ENCODE measurements at places on chromosomes 6 and 20.

DNA sequence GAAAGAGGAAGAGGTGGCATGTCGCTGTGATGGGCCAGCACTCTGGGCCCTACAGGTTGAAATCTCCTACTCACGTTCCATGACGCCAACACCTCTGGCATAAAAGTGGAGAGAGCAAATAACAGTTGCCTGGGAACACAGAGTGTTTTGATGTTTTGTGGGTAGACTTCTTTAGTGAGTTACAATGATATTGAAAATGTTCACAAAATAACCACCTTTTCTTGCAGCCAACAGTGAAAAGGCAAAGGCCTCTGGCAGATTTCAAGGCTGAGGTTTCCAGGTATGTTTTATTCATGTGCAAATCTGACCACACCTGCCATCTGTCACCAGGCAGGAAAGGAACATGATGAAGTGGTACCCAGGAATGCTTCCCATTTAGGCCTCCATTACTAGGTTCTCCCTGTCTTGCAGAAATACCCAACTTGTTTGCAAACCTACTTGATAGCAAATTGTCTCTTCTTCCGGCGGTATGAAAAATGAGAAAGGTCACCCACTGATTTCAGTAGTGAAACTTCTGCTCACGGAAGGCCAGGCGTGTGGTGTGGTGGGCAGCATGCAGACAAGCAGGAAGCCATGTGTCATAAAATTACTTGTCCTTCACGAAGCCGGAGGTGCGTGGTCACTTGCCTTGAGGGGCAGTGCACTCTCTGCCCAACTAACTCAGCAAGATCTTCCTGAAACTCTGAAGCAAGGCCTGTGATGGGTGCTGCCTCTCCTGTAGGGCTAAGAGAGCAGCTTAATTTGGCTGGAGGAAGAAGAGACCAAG, 299.1 kb upstream of the PRDM1 start:
- no peak for DNase-seq

DNA sequence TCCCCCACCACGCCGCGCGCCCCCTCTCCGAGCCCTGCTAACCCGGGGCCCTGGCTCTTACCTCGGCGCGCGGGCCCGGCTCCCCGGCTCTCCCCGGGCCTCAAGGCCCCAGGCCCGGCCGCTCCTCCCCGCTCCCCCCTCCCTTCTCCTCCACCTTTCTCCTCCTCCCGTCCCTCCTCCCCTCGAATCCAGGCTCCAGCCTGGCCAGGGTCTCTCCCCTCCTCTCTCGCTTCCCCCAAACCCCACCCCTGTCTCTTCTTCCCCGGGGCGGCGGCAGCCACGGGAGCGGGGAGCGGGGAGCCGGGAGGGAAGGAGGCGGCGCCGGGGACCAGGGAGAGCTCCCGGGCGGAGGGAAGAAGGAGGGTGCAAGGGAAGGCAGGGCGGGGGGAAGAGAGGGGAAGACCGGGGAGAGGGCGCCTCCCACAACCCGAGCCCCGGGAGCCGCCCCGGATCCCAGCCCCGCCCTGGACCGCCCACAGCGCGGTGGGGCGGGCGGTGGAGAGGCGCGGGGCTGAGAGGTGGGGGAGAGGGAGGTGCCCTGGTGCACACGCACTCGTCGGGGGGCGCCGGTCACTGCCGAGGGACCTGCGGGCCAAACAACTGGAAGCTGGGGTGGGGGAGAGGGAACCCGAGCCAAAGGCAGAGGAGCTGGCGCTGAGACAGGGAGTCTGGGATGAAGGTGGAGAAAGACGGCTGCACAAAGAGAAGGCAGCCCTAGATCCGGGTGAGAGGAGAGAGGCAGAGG, at the start of gene GABBR1:
Gene GABBR1 (minus strand): TSS at position 395 of the 745 bp plus-strand sequence. CDS start 798 bp downstream, outside the sequence.
- peak; percentile 14 for DNase-seq

DNA sequence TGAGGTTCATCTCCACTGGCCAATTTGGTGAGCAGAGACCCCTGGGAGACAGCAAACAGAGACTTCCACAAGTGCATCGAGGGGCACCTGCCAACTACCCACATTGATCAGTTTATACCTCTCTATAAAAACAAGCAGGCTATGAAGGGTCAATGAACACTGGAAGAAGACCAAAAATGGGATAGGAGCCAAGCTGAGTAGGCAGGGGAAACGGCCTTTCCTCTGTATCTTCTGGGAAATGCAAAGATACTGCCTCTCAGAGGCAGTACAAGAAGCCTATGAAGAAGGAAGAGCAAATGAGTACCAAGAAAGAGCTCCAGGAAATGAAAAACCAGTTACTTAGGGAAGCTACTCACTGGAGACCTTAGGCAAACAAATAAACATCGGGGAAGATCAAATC, 247.7 kb downstream of the GMDS start:
- DNase-seq: no peak

DNA sequence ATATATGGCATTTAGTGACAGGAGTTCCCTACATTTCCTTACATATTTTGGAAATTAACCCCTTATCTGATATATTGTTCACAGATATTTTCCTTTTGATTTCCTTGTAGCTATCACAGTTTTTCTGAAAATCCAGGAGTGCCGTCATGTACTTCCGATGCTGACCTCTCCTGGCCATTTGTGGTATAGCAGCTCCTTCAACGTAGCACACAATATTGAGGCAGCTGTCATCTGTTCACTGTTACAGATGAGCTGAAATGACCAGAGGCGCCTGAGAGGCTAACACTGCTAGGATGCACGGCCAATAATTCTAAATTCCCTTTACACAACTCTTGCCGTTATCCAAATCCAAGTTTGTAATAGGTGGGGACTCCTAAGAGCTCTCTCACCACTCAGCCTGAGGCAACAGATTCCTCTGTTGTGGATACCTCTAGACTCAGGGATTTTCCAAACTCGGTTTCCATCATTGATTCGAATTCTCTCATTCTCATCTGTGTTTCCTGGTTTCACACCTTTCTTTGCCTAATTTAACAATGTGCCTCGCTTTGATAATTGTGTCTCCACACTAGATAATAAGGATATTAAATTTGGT, 53.0 kb downstream of the MMUT start:
- peak; percentile 5 for DNase-seq

- DNase-seq: no peak
Measured at GRCh38 chr6:143064271-143064670, 3.6 kb downstream of the AIG1 start.

DNA sequence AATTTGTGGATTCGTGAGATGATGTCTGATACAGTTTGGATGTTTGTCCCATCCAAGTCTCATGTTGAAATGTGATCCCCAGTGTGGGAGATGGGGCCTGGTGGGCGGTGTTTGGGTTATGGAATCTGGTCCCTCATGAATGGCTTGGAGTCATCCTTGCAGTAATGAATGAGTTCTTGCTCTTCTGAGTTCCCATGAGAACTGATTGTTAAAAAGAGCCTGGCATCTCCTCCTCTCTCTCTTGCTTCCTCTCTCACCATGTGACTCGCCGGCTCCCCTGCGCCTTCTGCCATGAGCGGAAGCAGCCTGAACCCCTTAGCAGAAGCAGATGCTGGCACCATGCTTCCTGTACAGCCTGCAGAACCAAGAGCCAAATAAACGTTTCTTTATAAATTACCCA, 30.5 kb upstream of the RPP40 start:
- no peak for DNase-seq

DNA sequence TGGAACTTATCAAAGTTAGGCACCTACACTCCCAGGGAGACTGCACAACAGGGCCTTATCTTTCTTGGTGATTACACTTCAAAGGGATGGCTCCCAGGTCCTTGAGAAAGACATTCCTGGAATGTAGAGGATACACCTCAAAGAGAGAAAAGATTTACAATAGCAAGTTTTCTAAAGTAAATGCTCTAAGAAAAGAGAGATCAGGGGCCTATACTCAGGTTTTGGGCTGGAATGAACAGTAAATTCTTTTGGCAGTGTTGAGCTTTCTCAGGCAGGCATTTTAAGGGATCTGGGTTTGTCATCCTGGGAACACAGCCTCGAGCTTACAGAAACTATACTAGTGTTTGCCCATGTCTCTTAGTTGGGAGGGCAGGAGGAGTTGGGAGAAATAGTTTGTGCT, 31.7 kb upstream of the ME1 start:
- no peak for DNase-seq

GRCh38 chr6:13384506-13384905, 56.2 kb upstream of the TBC1D7 start:
- DNase-seq: no peak

- no peak for DNase-seq
Measured at GRCh38 chr6:116779573-116780164, 14.2 kb upstream of the FAM162B start.

GRCh38 chr6:134295953-134296553, 21.9 kb downstream of the SGK1 start:
- DNase-seq: peak; percentile 87

DNA sequence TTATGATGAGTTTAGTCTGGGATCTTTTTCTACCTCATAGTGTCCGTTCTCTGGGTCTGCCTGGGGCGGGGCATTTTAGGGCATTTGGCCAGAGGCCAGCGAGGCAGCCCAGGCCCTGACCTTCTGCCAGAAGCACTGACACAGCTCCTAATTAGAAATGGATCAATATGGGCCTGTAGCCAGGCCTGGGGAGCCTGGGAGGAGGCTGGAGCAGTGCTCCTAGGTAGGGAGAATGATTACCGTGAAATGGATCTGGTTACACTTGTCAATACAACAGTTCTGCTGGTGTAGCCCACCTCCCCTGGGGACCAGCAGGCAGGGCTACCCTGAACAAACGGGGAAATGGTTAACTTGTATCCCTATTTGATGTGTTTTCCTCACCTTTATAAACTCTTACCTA, 23.0 kb downstream of the RALY start:
- DNase-seq: no peak

DNA sequence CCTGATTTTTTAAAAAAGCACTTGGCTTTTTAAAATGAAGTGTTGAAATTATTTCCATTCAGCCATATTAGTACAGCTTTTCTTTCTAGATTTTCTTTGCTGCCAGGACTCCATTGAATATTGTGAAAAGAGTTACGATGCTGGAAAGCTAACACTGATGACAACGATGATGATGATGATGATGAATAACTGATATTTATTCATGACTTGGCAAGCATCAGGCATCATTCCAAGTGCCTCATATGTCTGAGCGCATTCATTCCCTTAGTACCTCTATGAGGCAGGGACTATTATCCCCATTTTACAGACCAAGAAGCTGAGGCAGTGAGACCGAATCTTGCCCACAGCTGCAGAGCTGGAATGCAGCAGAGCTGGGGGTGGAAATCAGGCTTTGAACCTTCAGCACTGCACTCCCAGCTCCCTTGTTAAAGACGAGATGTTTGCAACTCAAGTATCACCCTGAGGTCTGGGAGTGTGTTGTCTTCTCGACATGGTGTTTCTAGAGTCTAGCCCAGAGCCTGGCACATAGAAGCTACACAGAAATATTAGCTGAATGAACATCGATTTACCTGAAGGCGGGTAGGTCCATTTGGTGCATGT, 85.5 kb upstream of the FRMD1 start:
- no peak for DNase-seq

DNA sequence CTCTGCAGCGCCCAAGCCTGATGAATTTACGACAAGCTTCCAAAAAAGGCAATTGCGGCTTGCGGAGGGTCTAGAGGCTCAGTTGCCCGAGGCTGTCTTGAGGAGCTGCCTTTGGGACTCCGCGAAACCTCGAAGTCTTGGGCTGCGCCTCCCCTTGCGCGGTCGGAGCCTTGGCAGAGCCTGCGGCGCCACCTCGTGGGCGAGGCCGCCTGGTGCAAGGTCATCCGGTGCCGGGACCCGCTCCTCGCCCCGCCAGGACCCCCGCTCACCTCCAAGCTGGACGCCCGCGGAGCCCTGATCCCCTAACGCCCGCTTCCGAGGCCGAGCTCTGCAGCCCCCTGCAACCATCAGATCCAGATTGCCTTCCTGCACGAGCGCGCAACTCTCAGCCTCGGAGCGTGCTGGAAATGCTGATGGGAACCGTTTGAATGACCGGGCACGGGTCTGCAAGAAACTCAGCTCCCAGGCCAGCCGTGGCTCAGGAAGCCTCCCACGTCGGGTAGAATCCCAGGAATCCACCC, 14.9 kb upstream of the FAM210B start:
- DNase-seq: no peak

- DNase-seq: no peak
Measured at GRCh38 chr6:44256775-44257024, 628 bp downstream of the SLC35B2 start.

DNA sequence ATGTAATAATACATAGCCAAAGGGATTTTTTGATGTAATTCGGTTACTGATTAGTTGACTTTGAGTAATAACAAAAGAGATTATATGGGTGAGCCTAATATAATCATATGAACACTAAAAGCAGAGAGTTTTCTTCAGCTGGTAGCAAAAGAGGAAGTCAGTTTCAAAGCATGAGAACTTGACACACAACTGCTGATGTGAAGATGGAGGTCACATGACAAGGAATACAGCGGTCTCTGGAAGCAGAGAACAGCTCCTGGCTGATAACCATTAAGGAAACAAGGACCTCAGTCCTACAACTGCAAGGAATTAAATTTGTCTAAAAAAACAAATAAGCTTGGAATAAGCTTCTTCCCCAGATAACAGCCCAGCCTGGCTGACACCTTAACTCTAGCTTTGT, 154.5 kb upstream of the PRND start:
- DNase-seq: no peak

- DNase-seq: no peak
Measured at GRCh38 chr20:920311-920710, 4.2 kb upstream of the ANGPT4 start.

DNA sequence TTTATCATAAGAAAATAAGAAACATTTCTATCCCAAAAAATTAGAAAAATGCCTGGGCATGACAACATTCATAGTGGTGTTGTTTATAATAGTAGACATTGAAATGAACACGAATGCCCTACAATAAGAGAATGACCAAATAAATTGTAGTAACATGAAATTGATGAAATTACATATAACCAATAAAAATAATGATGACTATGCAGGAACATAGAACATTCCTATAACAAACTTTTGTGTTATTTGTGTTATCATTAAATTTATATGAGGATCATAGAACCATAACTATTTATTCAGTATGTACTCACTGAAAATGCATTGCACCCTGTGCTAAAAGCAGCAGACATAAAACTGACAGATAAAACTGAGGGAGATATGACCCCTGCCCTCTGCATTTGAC, 399.7 kb downstream of the CBLN4 start:
- DNase-seq: no peak

- no peak for DNase-seq
Measured at GRCh38 chr20:39123185-39123557, 161.0 kb downstream of the DHX35 start.

GRCh38 chr6:68911334-68911733, 276.3 kb downstream of the ADGRB3 start:
- no peak for DNase-seq

GRCh38 chr6:57141451-57142177, 30.5 kb upstream of the BAG2 start:
- no peak for DNase-seq
